Muscle of back (tissue), 13 donors: ENCODE measurements at places on chromosomes 1 and 21. TPM values are rescaled to one million over a fixed set of nuclear protein-coding genes. Genes with fewer than 3 reads are reported as not detected.

DNA sequence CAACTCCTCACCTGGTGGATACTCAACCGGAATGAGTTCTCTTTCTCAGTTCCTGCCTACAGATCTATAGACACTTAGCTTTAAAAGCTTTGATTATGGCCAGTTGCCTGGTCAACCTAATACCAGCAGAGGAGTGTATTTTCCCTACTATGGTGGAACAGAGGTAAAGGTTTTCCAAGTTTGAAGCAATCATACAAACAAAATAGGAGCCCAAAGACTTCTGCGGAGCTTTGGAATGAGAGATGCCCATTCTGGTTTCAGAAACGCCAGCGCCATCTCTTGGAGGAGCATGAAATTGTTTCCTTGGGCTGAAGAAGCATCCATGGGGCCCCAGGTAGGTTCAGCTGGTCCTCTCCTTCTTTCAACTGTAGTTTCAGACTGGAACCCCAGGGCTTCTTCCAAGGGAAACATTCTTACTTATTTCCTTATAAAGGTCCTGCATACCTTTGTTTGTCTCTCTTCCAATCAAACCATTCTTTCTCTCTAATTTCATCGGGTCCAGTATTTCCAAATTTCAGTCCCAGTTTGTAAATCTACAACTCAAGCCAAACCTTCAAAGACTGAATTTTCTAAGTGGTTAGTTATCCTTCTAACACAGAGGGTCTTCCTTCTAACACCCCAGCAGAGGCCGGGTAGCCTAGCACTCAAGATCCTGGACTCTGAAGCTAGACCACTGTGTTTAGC is 95.9 kb downstream of the KCNJ15 start:
- peak; percentile 63 for DNase-seq

DNA sequence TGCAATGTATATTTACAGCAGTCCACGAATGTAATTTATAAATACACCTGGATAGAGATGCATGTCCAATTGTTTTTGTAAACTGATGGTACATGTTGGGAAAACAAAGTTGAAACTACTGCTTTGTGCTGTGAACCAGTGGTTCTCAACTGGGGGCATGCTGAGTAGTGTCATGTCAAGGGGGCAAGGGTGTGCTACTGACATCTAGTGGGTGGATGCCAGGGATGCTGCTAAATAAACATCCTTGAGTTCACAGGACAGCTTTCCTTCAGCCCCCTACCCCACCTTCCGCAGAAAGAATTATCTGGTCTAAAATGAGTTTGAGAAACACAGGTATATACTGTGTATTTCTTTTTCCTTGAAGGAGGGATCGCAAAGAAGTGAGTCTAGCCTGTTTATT is 95.9 kb downstream of the RASAL2 start:
- DNase-seq, result peak; percentile 4

ADGRL4 gene
- polyA plus RNA-seq, result 22.1 TPM

RGS13 gene
- 0.88 TPM for polyA plus RNA-seq

- no peak for DNase-seq
Observed at GRCh38 chr1:98058676-98059075, 137.8 kb upstream of the DPYD start.

CNKSR1 gene
- 1.7 TPM for polyA plus RNA-seq
